Stimulated activated CD4-positive, alpha-beta T cell treated with anti-CD3 and anti-CD28 coated beads, Interleukin-2, amount 100 ng/mL, for 48 hours (primary cell): ENCODE measurements at places on chromosomes 5 and 9.

DNA sequence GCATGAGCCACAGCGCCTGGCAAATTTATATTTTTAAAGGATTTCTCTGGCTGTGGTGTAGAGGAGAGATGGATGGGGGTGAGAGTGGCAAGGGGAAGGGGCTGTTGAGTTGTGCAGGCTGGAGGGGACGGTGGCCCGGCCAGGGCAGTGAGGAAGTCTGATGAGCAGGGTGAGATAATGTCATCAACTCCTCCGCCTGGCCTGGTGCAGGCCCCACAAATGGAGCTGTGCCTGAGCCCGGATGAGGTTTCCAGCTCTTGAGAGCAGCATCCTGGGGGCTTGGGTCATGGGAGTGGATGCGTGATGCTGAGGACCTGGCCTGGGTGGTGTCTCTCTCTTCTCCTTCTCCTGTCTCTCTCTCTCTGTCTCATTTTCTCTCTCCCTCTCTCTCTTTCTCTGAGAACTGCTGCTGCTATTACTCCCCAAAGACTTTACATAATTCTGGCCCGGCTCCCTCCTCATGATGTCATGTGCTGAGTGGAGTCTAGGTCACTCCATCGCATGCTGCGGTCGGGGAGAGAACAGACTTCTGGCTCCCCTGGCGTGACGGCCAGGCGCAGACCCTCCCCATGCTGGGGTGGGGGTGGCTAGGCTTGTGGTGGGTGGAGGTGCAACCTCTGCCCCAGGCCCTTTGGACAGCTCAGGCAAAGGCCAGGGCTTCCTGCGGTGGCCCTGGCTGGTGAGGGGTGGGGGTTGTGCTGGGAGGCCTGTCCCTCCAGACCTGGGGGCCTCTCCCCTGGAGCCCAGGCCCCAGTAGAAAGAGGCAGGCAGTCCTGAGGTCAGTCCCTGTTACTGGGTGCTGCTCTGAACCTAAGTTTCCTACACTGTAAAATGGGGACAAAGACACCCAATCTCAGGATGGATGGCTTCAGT lies 26.4 kb downstream of the FGF18 start:
- DNase-seq, result no peak

DNA sequence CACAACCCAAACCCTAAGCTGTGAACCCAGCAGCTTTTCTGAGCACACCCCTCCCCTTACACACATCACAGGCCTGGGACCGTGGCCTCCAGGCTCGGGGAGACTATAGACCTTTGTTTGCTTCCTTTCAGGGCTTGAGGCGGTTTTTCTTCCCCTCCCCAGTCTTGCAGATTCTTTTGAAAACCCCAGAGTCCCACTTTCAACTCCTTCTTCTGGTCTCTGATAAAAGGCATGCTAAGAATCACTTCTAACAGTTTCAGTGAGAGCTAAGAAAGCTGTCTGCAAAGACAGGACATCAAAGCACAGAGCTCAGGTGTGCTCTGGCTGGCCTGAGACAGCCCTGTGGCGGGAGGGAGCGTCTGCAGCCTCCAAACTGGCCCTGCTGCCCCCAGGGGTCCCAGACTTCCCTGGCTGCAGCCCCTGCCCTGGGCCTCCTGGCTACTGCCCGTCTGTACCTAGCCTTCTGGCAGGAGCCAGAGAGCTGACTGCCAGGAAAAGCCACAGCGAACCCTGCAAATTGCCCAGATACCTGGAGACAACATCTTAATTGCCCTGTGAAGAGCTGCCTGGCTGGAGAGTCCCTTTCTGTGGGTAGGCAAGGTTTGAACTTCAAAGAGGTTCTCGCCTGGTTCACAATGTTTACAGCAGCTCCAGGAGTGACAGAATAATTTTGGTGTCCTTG lies 138.9 kb downstream of the GADD45G start:
- peak; percentile 13 for DNase-seq

- DNase-seq, result no peak
Observed at GRCh38 chr5:76622973-76623596, at the start of gene F2RL2. Gene F2RL2, minus strand, starts transcription at chr5:76623403. Its CDS starts 173 bp downstream, at chr5:76623230.

DNA sequence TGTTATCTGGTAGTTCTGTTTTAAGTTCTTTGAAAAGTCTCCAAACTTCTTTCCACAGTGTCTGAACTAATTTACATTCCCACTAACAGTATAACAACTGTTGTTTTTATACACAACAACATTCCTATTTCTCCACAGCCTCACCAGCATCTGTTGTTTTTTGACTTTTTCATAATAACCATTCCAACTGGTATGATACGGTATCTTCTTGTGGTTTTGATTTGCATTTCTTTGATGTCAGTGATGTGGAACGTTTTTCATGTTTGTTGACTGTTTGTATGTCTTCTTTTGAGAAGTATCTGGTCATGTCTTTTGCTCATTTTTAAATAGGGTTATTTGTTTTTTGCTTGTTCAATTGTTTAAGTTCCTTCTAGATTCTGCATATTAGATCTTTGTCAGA lies 12.6 kb upstream of the GRAMD2B start:
- DNase-seq, result no peak

DNA sequence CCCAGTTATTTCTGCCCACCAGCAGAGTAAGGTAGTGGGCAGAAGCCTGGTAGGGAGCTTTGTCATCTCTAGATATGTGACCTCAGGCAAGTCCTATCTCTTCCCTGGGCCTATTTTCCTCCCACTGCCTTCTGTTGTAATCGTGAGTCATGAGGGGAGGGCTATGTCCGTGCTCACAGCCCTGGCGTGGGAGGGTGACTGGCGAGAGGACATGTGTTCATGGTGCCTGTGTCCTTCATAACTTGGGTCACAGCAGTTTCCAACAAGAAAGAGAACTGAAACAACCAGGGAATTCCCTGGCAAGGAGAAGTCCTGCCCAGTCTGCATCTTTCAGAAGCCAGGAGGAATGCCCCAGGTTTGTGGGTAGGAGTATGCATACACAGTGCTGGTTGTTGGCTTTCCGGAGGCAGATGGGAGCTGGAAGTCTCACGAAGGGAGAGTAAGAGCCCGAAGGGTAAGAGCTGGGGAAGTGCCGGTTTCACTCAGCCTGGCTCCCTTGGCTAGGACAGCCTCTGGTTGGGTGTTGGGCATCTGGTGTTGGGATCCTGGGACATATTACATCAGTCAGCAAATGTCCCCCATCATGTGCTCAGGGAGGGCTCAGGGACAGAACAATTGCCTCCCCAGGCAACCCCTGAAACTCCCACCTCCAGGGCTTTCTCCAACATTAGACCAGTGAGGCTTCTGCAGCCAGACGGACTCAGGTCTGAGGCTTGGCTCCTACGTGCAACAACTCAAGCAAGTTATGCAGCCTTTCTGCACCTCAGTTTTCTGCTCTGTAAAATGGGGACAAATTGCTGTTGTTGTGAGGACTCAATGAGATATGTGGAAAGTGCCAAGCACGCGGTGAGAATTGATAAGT lies 4.3 kb upstream of the TIFAB start:
- DNase-seq, result no peak

DNA sequence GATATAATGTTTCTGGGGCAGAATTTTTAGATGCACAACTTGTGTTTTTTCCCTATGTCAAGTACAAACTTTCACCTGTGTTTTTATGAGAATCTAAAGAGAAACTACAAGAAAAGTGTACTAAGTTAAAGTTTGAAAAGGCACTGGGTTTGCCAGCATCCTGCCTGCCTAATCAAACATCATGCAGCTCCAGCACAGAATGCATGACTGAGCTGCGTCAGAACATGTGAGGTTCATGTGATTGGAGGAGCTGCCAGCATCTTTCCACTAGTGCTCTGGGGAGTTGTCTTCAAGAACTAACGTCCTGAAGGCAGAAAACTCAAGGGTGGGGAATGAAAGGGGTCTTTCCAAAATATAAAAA lies 46.1 kb upstream of the RIC1 start:
- DNase-seq, result no peak
